ENCODE measurements at places on chromosomes 1 and 21.

- no peak for DNase-seq
Observed at GRCh38 chr1:199151634-199152425, 513.0 kb downstream of the PTPRC start.

DNA sequence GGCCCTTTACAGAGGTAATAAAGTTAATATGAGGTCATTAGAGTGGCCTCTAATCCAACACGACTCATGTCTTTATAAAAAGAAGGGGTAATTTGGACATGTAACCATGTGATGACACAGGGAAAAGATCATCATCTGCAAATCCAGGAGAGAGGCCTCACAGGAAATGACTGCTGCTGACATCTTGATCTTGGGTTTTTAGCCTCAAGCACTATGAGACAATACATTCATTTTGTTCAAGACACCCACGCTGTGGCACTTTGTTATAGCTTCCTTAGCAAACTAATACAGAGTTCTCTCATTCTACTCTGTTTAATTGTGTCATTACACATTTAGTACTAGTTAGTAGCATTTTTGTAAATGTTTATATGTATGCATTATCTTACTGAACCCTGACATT is 64.0 kb upstream of the RUNX1 start:
- DNase-seq = no peak

- no peak for DNase-seq
Observed at GRCh38 chr1:1895456-1896336, 4.8 kb upstream of the GNB1 start.

- no peak for DNase-seq
Observed at GRCh38 chr1:17667641-17668040, 87.5 kb upstream of the ACTL8 start.

- DNase-seq = no peak
Observed at GRCh38 chr1:14959059-14959694, 194.4 kb upstream of the TMEM51 start.

- no peak for DNase-seq
Observed at GRCh38 chr21:33578959-33579542, 9.4 kb downstream of the DONSON start.

GRCh38 chr1:223421025-223421424 is 27.8 kb downstream of the CCDC185 start:
- no peak for DNase-seq

DNA sequence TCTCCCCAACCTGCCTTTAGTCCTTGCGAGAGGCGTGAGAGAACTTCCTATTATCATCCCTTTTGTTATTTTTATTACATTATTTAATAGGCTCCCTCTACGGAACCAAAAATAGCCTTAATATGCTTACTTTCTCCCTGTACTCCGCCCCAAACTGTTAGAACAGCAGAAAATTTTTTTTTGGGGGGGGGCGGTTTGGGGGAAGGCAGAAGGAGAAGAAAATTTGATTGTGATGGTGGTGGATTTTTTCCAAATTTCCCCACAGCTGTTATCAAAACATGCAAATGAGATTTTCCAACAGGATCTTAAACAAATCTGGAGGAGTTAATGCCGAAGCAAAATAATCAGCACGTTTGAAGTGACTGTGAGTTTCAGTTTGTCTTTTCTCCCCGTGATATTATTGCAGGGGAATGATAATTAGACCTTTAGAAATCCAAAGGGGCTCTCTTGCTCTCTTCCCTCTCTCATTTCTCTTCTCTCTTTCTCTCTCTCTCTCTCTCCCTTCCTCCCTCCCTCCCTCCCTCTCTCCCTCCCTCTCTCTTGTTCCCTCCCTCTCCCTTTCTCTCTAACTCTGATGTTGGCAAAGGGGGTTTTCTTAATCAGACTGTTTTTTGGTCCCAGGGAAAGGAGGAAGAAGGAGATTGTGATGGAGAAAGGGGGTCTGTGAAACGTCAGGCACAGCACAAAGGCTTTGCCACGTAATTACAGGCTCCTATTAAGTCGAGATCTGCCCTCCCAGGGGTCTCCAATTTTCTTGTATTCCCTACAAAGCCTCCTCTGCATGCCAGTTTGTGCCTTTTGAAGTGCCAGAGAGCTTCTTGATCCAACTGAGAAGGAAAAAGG is 1.1 kb upstream of the PRRX1 start:
- DNase-seq = no peak

GRCh38 chr1:223022641-223023473 is 120.2 kb downstream of the TLR5 start:
- DNase-seq = peak; percentile 79

GRCh38 chr1:30818568-30819243 is 61.1 kb upstream of the LAPTM5 start:
- no peak for DNase-seq

- no peak for DNase-seq
Observed at GRCh38 chr21:30979054-30979453, 59.2 kb downstream of the KRTAP19-8 start.

DNA sequence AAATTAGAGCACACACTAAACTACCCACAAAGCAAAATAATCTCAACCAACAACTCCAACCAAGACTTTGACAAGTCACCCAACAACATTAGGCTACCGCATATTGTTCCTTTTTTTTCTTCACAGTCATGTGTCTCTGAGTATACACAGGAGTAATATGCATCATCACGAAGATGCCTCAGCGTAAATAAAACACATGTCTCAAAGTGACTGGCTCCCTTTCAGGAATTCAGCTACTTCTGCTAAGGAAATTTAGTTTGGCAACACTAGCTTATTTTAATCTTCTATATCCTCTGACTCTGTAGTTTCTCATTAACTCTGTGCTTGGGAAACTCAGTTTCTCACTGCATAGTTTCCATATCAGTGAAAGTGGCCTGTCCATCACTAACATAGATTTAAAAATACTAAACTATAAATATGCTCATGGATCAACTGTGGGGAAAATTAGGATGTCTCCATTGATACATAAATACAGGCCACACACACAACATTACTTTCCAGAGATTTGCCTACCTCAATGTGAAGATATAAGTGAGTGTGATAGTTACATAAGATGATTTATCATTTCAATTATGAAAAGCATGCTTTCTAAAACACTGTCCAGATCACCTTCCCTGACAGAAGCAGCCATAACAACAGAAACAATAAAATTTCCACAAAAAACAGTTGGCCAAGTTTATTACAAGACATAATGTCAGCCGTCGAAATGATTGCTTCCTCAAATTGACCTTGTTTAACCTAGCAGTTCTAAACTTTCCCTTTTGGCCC is 113.2 kb downstream of the PTGER3 start:
- DNase-seq = no peak

DNA sequence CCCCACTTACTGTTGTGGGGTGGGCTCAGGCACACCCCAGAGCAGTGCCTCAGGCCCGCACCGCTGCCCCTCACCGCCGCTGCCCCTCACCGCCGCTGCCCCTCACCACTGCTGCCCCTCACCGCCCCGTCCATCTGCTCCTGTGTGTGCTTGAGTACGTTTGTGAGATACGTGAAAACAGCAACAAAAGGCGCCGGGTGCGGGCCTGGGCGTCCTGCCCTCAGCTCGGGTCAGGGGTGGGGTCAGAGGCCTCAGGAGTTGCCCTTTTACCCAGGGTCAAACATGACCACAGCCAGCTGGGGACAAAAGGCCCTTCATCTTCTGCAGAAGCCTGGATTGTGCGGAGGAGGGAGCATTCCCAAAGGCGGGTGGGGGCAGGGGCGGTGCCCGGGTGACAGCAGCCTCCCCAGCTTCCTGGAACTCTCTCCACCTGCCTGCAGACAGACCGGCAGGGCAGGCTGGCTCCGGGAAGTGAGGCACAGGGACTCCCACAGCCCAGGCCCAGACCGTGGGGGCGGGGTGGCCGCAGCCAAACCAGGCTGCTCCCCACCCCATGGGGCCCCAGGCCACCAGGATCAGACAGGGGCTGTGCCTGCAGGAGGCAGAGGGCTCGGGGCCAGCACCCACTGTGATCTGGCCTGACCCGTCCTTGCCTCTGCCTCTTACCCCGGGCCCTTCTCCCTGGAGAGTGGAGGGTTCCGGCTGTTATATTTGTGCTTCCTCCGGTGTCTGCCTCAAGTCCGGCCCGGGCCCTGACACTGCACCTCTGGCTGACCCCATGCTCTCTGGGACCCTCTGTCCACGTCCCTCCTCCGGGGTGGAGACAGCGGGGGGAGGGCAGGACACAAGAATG is 2.3 kb upstream of the VWA1 start:
- peak; percentile 5 for DNase-seq

GRCh38 chr21:46428286-46428685 is 30.4 kb upstream of the DIP2A start:
- DNase-seq = no peak

- DNase-seq = no peak
Observed at GRCh38 chr1:213251972-213252371, 200.9 kb downstream of the RPS6KC1 start.

DNA sequence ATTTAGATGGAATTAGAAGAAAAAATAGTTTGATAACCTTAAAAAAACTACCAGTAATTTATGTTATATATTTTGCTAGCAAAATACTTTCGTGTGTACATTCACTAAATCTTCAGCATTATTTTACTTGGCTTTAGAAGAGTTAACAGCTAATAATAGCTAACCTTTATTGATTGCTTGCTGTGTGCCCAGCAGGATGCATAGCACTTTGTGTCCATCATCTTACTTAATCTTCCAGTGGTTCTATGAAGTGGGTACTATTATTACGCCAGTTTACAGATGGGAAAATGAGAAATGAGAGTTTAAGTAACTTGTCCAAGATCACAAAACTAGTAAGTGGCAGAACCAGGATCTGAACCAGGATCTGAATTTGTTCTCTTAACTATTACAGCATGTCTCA is 41.7 kb upstream of the GPR25 start:
- no peak for DNase-seq

DNA sequence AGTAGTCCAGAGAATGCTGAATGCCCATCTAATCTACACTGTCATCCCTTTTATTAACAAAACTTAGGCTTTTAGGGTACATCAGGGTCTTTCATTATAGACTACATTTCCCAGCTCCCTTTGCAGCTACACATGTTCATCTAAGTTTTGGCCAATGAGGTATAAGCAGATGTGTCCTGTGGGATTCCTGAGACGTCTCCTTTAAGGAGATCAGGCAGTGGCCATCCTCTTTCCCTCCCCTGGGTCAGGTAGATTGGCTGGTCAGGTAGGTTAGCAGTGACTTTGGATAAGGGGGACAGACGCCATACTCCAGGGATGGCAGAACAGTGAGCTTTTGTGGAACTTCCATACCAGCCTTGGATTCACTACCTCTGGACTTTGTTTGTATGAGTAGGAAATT is 188.3 kb downstream of the FGGY start:
- no peak for DNase-seq

DNA sequence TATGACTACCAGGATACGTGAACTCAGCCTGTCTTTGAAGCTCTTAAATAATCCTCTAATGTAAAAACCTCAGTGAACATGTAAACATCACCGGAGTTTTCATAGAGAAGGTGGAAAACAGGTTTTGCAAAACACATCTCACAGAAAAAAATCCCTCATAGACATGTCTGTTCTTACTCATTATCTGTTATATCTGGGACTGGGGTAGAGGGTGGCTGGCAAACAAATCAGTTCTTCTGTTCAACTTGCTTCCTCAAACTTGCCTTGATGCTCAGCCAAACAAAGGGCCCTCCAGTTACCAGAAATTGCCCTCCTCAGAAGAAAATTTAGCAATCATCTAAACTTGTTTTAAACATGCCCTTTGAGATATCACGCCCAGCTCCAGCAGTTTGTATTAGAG is 66.1 kb upstream of the CXADR start:
- DNase-seq = no peak

DNA sequence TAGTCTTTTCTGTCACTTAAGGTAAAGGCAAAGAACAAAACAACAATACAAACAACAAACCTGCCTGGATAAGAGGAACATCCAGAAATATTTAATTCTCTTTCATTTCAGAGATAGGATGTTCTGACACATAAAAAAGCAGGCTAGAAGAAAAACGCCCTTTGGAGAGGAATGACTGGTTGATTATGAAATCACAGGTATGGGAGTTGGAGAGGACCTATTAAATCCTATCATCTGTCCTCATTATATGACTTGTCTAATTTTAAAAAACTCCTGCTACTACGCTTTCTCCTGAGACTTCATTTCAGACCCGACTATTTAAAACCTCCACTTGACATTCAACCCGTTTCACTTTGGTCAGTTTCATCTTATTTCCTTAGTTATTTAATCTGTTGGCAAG is 54.1 kb downstream of the TMPRSS15 start:
- DNase-seq = no peak

GRCh38 chr1:209030454-209031167 is 552.9 kb upstream of the CAMK1G start:
- no peak for DNase-seq

DNA sequence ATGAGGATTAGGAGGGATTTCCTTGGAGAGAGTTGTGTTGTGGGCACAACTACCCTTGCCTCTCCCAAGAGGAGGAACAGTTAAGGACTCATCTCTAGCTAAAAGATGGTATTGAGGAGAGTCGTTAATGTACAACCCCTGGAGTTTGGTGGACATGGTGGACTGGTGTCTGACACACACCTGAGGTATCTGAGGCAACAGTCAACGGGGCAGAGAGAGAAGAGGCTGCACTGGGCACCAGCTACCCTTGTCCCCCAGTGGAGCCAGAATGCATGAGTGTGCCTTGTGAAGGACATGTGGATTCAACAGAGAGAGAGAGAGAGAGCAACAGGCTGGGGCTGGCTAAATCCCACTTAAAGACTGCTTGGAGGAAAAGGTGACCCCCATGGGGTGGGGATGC is 13.0 kb downstream of the RAB7B start:
- no peak for DNase-seq

DNA sequence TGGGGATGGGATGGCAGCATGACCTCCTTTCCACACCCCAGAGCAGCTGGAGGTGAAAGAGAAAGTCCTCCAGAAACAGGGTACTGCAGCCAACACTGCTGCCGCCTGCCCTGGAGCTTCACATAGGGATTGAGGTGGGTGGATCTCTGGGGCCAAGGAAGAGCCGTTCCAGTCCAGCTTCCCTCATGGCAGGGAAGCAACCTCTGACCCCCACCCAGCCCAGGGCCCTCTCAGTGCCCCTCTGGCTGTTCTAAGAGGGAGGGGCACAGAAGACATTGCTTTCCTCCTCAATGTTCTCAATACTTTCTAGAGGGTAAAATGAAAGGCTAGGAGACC is 5.7 kb downstream of the KIF21B start:
- DNase-seq = no peak

- no peak for DNase-seq
Observed at GRCh38 chr1:109392788-109393616, 4.7 kb downstream of the SORT1 start.

GRCh38 chr1:93033785-93034184 is 45.3 kb upstream of the MTF2 start:
- DNase-seq = no peak

DNA sequence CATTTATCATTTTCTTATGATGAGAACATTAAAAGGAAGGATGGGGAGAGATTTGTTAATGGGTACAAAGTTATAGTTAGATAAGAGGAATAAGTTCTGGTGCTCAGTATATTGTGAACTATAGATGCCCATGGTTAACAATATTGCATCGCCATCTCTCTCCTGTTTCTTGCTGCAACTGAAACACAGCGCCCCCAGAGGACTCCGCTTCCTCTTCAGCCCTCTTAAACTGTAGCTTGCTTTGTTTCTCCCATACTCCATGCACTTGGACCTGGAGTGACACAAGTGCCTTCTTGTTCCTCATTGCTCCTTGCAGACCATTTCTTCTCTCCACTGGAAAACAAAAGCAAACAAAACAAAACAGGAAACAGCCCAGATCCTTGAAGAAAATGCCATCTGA is 70.1 kb upstream of the NTPCR start:
- DNase-seq = no peak

- DNase-seq = no peak
Observed at GRCh38 chr1:26349188-26349876, 4.6 kb downstream of the CRYBG2 start.

All from D721Med (cell line).